ENCODE measurements at places on chromosomes 5 and 9.

- no peak for DNase-seq
These were observed 15.5 kb downstream of the FAM163B start for GRCh38 chr9:133593587-133594253.

GRCh38 chr5:107532169-107532878 is 138.4 kb downstream of the EFNA5 start:
- no peak for DNase-seq

GRCh38 chr5:44646016-44646415 is 162.7 kb upstream of the MRPS30 start:
- no peak for DNase-seq

- DNase-seq, result no peak
These were observed 234.2 kb upstream of the MEF2C start for GRCh38 chr5:89117124-89117644.

DNA sequence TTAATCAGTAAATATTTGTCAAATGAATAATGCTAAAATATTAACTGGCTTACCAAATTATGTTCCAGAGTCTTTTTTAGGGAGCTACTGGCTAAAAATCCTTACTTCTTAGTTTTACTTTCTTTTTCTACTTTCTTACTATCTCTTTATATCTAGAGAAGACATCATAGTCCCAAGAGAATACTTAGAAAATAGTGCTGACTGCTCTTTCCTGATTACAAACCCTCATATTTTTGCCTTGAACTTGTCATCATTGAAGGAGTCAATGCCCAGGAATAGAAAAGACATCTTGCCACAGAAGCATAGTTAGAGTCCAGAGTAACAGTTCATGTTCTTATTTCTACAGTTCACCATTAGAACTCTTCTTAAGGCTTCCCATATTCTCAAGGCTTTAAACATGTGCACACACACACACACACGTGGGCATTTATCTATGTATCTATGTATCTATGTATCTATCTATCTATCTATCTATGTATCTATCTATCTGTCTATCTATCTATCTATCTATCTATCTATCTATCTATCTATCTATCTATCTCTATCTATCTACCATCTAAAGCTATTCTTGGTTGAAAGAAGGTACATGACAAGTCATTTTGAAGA is 654.3 kb downstream of the ANXA1 start:
- DNase-seq, result no peak

- no peak for DNase-seq
These were observed 256.3 kb downstream of the SMARCA2 start for GRCh38 chr9:2271426-2271825.

DNA sequence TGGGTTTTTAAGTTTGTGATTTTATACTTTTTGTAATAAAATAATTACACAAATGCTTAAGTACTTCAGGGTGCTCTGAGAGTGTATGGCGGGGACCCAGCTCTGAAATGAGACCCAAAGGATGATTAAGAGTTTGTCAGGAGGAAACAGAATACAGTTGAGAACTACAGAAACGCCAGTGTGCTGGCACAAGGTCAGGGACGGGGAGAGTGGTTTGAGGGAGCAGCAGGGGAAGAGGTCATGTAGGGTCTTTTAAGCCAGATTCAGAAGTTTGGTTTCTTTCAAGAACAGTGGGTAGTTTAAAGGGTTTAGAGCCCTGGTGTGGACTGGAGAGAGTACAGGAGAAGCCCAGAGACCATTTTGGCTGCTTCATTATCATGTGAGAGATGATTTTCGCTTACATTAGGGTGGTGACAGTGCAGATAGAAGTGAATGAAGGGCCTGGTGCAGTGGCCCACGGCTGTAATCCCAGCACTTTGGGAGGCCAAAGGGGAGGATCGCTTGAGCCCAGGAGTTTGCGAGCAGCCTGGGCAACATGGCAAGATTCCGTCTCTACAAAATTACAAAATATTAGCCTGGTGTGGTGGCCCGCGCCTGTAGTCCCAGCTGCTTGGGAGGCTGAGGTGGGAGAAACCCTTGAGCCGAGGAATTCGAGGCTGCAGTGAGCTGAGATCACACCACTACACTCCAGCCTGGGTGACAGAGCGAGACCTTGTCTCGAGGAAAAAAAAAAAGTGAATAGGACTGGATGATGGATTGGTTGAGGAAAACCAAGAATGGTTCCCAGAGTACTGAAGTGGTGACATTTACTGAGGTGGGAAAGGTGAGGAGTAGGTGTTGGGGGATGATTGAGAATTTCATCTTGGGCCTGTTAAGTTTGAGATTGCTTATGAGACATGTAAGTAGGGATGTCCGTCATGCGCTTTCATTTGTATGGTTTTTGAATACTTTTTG is 1.4 kb upstream of the ETF1 start:
- DNase-seq, result no peak
